ENCODE measurements at places on chromosomes 13 and 19.
A peak's percentile ranks its signal among the peaks of the same experiment; 100 is the strongest.

DNA sequence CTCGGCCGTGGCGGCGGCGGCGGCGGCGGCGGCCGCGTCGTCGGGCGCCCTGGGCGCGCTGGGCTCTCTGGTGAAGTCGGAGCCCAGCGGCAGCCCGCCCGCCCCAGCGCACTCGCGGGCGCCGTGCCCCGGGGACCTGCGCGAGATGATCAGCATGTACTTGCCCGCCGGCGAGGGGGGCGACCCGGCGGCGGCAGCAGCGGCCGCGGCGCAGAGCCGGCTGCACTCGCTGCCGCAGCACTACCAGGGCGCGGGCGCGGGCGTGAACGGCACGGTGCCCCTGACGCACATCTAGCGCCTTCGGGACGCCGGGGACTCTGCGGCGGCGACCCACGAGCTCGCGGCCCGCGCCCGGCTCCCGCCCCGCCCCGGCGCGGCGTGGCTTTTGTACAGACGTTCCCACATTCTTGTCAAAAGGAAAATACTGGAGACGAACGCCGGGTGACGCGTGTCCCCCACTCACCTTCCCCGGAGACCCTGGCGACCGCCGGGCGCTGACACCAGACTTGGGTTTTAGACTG, 1.7 kb downstream of the SOX1 start:
- no peak for DNase-seq

DNA sequence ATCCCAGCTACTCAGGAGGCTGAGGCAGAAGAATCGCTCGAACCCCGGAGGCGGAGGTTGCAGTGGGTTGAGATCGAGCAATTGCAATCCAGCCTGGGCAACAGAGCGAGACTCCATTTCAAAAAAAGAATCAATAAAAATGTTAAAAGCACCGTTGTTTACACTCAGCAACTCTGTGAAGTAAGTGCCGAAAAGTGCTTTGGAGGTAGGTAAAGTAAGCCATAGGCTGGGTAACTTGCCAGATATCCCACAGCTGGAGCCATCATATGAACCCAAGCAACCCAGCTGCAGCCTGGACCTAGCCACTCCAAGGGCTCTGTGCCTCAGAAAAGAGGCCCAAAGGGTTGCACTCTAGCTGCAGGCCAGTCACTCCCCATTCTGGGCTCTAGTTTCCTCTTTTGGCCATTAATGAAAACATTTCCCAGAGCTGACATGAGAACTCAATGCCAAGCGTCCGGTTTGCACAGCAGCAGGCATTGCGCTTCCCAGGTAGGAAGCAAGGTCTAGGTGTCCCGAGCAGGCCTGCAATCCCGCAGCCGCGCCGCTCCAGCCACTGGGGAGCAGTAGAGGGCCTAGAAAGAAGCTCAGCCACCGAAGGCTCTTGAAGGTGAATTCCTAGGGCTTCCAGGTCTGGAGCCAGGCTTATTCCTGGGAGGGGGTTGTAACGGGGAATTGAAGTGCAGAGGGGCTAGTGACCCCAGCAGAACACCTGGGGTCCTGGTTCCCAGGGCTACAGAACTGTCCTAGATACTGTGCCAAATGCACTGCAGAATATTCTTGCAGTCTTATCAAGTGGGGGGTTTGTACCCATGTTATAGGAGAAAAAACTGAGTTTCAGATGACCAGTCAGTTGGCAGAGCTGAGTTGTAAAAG, 4.1 kb upstream of the CD79A start:
- peak; percentile 68 for DNase-seq

DNA sequence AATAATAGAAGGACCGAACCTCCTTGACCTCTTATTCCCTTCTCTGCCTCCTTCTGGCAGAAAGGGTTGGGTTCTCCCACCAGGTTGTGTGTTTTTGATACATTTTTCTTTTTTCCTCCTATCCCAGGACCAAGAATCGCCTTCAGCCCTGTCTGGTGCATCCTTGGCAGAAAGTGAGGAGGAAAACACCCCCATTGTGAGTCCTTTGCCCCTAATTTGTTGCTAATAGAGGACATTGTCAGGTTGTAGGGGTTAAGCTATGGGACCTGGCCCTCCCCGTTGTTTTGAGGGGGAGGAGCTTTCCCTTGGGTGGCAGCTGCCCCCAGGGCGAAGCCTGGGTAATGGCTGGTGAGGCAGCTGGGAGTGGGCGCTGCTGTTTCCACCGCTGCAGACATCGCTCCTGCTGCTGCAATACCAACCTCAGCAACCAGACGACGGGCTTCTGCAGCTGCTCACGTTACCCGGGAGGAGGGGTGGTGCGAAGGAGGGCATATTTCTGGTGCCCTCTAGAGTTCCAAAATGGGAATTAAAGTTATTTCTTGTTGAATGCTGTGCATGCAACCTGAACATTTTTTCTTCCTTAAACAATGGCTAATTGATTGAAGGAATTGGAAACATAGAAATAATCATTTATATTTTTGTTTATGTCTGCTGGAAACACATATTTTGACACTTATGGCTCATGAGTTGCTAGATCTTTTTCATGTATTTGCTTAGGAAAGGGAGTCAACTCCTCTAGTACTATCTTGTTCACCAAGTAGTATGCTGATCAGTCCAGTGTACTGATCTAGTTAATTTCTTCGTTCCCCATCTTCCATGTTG, 1.5 kb downstream of the ZMYM2 start:
- peak; percentile 91 for DNase-seq

DNA sequence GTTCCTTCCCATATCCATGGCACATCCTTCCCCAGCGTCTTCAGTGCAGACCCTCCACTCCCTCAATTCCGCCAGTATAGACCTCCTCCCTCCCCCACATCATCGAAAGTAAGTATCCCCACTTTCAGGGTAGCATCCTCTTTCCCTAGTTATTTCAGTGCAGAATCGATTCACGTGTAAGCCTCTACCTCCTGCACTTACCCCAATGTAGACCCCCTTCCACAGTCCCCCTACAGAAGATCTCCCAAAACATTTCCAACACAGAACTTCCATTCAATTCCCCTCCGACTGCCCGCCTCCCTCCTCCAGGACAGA, 664 bp downstream of the IRF3 start:
- DNase-seq, result no peak

GRCh38 chr19:3880471-3881271, at the start of gene ATCAY:
TSS of gene ATCAY (plus strand) at chr19:3880685. CDS start at chr19:3885768, 5,083 bp downstream.
- DNase-seq, result no peak

GRCh38 chr13:38328699-38329098, 21.0 kb upstream of the UFM1 start:
- DNase-seq, result no peak

DNA sequence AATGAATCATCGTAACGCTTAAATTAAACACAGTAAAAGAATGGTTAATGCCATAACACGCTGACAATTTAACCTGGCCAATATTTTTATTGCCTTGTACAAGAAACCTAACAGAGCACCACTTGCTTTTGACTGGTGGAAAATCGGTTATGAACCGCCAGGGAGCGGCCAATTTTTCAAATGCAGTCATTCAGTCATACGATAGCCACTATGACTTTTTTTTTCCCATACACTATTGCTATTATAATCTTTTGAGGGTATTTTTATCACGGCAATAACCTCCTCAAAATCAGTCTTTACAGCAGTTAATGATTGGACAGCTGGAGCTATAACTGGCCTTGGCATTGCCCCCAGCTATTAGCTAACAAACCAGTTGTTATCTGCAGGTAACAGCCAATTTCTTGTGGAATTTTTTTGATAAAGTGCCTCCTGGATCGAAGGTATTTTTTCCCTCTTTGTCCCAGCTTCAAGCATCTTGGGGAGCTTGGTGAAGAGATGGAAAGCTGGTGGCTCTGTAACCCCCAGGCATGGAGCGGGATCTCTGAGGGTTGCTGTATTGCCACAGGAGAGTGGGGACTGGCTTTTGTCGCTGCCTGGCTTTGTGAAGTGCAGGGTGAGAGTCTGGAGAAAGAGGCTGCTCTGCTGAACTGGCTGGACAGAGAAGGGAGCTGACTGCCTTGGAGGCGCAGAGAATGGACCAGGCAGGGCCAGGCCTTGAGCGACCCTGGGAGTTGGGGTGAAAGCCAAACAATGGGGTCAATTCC, 198.4 kb upstream of the ZNF536 start:
- DNase-seq, result no peak

- DNase-seq, result no peak
These were observed 221.5 kb upstream of the TSHZ3 start for GRCh38 chr19:31570718-31571117.

GRCh38 chr13:107091428-107091827, 523.5 kb upstream of the ARGLU1 start:
- DNase-seq, result no peak

- no peak for DNase-seq
These were observed 114.2 kb upstream of the UQCRFS1 start for GRCh38 chr19:29326849-29327840.

GRCh38 chr19:36547001-36547732, 19.1 kb upstream of the ZNF260 start:
- DNase-seq, result no peak

DNA sequence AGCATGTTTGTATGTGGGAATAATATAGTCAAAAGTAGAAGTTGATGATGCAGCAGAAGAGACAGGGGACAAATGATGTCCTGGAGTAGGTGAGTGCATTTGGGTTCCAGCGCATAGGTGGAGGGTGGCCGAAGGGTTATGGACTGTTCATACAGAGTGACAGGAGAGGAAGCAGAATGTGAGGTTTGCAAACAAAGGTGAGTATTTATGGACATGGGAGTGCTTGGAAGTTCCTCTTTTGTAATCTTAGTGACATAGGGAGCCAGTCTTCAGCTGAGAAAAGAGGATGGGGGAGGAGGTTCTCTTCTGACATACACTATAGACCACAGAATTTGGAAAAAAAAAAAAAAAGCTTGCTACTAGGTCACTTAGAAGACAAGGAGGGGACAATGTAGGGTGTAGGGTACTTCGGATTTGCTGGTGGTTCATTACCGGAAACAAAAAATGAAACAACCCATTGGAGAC, 331.6 kb downstream of the DLEU7 start:
- DNase-seq, result no peak

GRCh38 chr13:73571376-73571775, 512.6 kb downstream of the KLF5 start:
- no peak for DNase-seq

- DNase-seq, result no peak
These were observed 2.6 kb downstream of the OR10H5 start for GRCh38 chr19:15790096-15790495.

DNA sequence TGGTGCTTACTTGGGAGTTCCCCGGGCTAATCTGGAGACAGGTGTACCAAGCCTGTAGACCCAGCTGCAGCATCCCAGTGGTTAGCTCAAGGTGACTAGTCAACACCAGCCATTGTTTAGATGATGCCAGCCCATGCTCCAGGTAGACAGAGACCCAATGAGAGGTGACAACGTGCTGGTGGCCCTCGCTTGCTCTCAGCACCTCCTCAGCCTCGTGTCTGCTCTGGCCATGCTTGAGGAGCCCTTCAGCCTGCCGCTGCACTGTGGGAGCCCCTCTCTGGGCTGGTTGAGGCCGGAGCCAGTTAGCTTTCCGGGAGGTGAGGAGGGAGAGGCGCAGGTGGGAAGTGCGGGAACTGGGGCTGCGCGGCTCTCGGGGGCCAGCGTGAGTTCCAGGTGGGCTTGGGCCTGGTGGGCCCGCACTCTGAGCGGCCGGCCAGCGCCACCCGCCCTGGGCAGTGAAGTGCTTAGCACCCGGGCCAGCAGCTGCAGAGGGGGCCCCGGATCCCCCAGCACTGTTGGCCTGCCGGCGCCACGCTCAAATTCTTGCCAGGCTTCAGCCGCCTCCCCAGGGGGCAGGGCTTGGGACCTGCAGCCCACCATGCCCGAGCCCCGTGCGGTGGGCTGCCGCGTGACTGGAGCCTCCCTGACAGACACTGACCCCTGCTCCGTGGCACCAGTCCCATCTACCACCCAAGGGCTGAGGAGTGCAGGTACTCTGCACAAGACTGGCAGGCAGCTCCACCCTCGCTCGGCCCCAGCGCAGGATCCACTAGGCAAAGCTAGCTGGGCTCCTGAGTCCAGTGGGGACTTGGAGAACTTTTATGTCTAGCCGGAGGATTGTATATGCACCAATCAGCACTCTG, 85.9 kb upstream of the VSTM2B start:
- no peak for DNase-seq

- no peak for DNase-seq
These were observed 62.7 kb downstream of the SIPA1L3 start for GRCh38 chr19:37969695-37970094.

- peak; percentile 87 for DNase-seq
These were observed 41.6 kb upstream of the ZNF730 start for GRCh38 chr19:23075031-23075733.

DNA sequence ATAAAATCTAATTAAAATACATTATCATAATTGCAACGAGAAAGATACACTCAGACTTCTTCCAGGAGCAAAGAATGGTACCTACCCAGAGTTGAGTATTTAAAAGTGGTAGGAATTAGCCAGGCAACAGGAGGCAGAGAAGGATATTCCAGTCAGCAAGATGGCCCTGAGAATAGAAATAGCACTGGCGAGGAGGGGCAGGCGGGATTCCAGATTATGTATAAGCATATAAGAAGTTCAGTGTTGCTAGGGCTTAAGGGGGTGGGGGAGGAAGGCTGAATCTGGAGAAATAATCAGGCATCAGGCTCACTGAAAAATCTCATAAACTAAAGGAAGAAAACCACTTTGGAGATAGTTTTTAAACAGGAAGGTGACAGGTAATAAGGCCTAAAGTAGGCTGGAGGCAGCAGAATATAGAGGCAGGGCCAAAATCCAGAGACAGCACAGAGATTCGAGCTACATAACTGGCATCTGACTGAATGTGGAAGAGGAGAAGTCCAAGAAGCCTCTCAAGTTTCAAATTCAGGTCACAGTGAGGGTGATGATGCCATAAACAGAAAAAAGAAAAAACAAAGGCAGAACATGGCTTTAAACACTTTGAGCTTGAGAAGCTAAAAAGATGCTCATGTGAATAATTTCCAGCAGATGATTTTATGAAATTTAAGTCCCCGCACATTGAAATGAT, 7.5 kb downstream of the KPNA3 start:
- DNase-seq, result no peak

DNA sequence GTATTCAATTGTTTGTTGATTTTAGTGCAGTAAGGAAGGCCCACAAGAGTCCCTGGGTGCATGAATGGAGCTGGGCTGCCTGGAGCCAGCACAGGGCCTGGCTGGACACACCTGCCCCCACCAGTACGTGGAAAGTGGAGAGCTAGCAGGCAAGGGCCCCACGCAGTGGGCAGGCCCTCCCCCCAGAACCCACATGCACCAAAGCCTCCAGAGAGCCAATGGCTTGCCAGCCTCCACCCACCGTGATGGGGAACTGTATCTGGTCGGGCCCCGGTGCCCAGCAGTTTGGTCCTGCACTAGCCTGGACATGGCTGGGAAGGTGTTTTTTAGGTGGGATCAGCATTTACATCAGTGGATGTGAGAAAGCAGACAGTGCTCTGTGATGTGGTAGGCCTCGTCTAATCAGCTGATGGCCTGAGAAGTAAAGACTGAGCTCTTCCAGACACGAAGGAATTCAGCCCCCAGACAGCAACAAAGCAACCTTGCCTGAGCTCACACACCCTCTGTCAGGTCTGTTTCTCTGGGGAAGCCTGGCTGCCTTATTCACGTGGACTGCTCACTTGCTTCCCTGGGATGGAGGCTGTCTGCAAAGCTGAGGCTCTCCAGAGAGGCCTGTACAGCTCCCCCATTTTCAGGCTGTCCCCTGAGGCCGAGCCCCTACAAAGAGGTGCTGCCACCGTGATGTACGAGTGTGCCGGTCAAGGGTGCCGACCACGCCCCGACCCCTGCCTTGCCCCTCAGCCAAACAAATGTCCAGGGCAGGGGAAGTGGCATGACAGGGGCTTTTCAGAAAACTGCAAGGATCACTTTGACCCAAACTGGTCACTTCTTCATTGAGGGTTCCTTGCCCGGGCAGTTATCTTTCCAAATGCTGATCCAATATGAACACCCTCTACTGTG, 27.5 kb downstream of the RAB20 start:
- no peak for DNase-seq

GRCh38 chr19:32219881-32220472, 125.4 kb upstream of the ZNF507 start:
- DNase-seq, result peak; percentile 1
